ENCODE measurements at places on chromosomes 16 and 17. TPM values are rescaled to one million over a fixed set of nuclear protein-coding genes. Genes with fewer than 3 reads are reported as not detected.

DOC2B gene
- total RNA-seq, result not detected

HLF gene
- total RNA-seq, result under 0.01 TPM

CACNB1 gene
- total RNA-seq, result 7.9 TPM

UBTF gene
- 65.3 TPM for total RNA-seq

TOP2A gene
- 149 TPM for total RNA-seq

CCL3 gene
- not detected for total RNA-seq

KRTAP2-2 gene
- total RNA-seq, result not detected

NR1D1 gene
- total RNA-seq, result 1.7 TPM

MAF gene
- total RNA-seq, result 45.2 TPM

TAF1C gene
- 23.0 TPM for total RNA-seq

PIRT gene
- total RNA-seq, result not detected

APOH gene
- total RNA-seq, result not detected

TP53TG3C gene
- total RNA-seq, result not detected

KRTAP4-3 gene
- not detected for total RNA-seq

DYNLL2 gene
- total RNA-seq, result 22.0 TPM

HIGD1B gene
- total RNA-seq, result not detected

RSKR gene
- 5.1 TPM for total RNA-seq

ESRP2 gene
- 0.99 TPM for total RNA-seq

KIF2B gene
- not detected for total RNA-seq

SEPTIN1 gene
- total RNA-seq, result 0.50 TPM

CD300LD gene
- not detected for total RNA-seq

MILR1 gene
- 6.5 TPM for total RNA-seq

KCNJ18 gene
- total RNA-seq, result not detected

MT4 gene
- total RNA-seq, result not detected

SPNS3 gene
- total RNA-seq, result not detected

KRT13 gene
- total RNA-seq, result 0.15 TPM

C17orf67 gene
- total RNA-seq, result 0.73 TPM

TPSAB1 gene
- not detected for total RNA-seq

CDH3 gene
- 0.17 TPM for total RNA-seq

SLC16A5 gene
- total RNA-seq, result 9.2 TPM

KRT24 gene
- not detected for total RNA-seq

CMTM2 gene
- total RNA-seq, result not detected

REXO5 gene
- total RNA-seq, result 14.4 TPM

VWA3A gene
- total RNA-seq, result not detected

MIS12 gene
- total RNA-seq, result 15.6 TPM

DCTN5 gene
- total RNA-seq, result 99.3 TPM

OSGIN1 gene
- total RNA-seq, result 3.8 TPM

ABCC12 gene
- total RNA-seq, result 0.15 TPM

TVP23C gene
- 21.3 TPM for total RNA-seq

BLMH gene
- total RNA-seq, result 33.3 TPM

CSH2 gene
- total RNA-seq, result not detected

CALB2 gene
- total RNA-seq, result 0.33 TPM

SLC47A2 gene
- not detected for total RNA-seq

DHODH gene
- total RNA-seq, result 3.8 TPM

C17orf78 gene
- not detected for total RNA-seq

Measured in smooth muscle cell of trachea (primary cell).